ENCODE measurements at places on chromosomes 5 and 9.

DNA sequence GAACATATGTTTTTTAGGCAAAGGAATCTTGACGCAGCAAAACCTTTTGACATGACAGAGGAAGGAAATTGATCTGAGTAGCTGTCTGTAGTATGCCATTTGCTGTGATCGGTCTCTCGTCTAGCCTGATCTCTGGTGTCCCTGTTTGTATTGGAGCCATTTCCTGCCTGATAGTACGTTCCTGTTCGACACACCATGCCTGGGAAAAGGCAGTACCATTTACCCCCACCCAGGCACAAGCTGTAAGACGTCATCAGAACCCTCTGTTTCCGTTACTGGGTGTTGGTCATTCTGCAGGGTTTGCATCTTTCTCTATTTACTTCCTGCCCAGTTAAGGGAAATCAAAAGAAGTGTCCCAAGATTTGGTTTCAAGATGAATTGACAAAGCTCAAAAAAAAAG is 129.7 kb downstream of the CEMIP2 start:
- no peak for DNase-seq

- no peak for DNase-seq
Measured at GRCh38 chr5:122943050-122943698, 93.4 kb downstream of the PPIC start.

- DNase-seq = no peak
Measured at GRCh38 chr9:18923671-18924430, 109.2 kb downstream of the SAXO1 start.

DNA sequence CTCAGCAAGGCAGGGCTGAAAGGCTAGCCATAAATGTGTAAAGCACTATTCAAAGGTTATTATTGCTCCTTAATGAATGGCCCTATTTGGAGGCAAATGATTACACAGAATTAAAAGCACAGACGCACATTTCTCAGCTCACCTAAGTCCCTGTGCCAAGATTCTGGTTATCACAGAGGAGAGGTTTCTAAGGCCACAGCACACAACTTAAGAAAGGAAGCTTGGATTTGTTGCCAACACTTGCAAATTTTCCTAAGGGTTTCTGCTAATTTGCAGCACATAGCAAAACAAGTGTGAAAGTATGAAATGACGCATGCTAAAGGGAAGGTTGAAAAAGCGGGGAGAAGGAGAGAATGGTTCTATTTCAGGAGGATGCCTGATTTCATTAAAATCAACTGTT is 834.1 kb upstream of the C9orf72 start:
- DNase-seq = no peak

DNA sequence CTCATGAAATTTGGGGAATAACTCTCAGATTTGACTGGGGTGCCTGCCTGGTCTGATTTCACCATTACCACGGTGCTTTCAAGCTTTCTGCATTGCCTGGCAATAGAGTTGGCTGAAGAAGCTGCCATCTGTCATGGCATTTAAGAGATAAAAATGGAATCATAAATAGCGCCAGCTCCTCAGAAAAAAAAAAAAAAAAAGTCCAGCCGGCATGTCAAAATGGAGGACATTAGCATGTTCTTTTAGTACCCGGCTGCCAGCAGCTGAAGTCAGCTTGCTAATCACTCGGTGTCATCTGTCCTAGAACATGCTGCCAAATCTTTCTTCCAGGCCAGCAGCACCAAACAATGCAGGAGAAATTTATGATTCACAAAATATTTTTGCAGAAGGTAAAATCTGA is 57.7 kb upstream of the CER1 start:
- DNase-seq = no peak

DNA sequence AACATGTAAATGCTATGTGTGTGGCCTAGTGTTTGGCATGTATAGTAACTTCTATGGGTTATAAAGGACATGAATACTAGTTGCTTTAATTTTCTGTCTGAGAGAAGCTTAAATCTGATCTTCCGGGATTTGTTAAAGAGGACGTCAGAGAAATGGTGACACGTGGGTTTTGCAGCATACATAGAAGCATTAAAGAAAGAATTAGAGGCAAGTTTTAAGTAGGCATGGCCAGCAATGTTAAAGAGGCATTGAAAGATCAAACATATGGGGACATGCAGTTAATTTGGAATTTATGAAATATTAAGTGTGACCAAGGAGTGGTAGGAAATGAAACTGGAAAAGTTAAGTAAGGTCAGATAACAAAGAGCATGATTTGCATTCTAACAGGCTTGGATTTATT is 311.4 kb upstream of the RIOK2 start:
- DNase-seq = no peak

DNA sequence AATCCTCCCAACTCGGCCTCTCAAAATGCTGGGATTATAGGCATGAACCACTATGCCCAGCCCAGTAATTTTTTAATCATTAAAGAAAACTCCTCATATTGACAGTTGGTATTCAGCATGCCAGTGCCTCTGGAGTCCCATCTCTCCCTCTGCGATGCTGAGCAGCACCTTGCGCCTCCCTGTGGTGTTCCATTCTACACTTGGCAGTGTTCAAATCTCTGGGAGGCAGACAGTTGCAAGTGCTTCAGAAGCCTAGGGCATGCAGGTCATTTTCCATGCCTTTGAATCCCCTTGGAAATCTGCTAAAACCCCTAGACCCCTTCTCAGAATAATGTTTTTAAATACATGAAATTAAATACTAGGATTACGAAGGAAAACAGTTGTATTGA is 41.3 kb downstream of the GARNL3 start:
- no peak for DNase-seq

GRCh38 chr5:80632700-80633099 is 21.8 kb upstream of the MSH3 start:
- DNase-seq = no peak

- no peak for DNase-seq
Measured at GRCh38 chr5:60379907-60380306, 320.1 kb downstream of the DEPDC1B start.

GRCh38 chr5:35482167-35482755 is 135.4 kb upstream of the SPEF2 start:
- DNase-seq = no peak

DNA sequence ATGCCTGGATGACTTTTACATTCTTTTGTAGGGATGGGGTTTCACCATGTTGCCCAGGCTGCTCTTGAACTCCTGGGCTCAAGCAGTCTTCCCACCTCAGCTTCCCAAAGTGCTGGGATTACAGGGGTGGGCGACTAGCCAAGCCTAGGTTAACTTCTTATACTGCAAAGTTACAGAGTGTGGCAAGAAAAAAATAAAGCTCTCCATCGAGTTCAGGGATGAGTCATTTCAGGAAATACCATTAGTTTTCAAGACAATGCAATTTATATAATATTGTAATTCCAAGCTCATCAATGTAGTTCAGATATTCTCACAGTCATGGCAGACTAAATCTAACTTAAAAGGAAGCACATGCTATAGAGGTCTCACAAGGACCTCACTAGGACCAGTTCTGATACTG is 11.5 kb upstream of the ABO start:
- no peak for DNase-seq

DNA sequence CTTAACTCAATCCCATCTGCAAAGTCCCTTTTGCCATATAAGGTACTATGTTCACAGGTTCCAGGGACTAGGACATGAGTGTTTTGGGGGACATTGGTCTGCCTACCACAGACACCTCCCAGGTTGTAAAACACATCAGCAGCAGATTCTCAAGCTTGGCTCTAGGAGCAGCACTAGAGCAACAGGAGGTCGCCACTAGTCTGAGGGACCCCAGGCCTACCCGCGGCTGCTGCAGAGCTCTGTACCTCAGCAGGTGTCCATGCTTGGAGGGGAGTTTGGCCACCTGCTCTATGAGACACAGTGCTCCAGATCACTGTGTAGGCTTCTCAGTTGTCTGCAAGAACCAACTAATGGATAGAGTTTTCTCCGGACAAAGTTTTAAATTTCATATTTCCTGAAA is 262.2 kb upstream of the ARRDC3 start:
- no peak for DNase-seq

DNA sequence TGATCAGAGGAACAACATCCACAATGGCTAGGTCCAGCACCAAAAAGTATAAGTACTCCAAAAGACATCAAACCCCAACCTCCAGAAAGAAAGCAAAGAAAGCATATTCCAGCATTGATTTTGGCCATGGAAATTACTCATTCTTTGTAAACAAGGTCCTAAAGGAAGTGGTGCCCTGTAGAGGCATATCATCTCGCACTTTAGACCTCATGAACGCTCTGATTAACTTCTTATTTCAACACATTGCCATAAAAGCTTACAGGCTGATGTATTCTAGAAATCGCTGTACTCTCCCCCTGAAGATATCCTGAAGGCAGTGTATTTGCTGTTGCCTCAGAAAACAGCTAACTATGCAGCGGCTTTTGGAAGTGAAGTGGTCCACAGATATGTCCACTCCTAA is 82.7 kb upstream of the TNPO1 start:
- DNase-seq = no peak

- DNase-seq = no peak
Measured at GRCh38 chr5:28903643-28904042, 1865.3 kb upstream of the CDH9 start.

DNA sequence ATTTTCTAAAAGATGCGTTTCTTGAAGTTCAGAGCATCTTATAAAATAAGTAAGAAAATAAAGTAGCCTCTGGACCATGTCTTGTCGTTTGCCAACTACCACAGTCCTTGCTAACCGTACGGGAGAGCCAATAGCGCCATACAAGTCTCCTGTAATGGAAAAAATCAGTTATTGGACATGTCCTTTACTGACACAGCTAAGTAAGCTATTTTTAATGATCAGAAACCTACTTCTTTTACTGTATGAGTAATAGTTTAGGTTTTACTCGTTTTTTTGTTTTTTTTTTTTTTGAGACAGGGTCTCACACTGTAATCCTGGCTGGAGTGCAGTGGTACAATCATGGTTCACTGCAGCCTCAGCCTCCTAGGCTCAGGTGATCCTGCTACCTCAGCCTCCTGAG is 37.7 kb upstream of the RAPGEF6 start:
- DNase-seq = no peak

GRCh38 chr9:130991778-130992681 is 16.9 kb upstream of the LAMC3 start:
- DNase-seq = no peak

GRCh38 chr5:160649304-160649703 is 202.7 kb downstream of the ATP10B start:
- DNase-seq = no peak

- DNase-seq = no peak
Measured at GRCh38 chr5:39494534-39494933, 69.8 kb upstream of the DAB2 start.

GRCh38 chr5:38807570-38808483 is 38.0 kb upstream of the OSMR start:
- no peak for DNase-seq

- DNase-seq = no peak
Measured at GRCh38 chr9:129126749-129127618, 15.8 kb downstream of the PTPA start.

GRCh38 chr5:116371431-116371830 is 203.2 kb downstream of the SEMA6A start:
- DNase-seq = no peak

- no peak for DNase-seq
Measured at GRCh38 chr9:117232281-117232680, 182.6 kb downstream of the ASTN2 start.
